Fibroblast of skin of right quadriceps (primary cell): ENCODE measurements at places on chromosomes 2 and 18.

DNA sequence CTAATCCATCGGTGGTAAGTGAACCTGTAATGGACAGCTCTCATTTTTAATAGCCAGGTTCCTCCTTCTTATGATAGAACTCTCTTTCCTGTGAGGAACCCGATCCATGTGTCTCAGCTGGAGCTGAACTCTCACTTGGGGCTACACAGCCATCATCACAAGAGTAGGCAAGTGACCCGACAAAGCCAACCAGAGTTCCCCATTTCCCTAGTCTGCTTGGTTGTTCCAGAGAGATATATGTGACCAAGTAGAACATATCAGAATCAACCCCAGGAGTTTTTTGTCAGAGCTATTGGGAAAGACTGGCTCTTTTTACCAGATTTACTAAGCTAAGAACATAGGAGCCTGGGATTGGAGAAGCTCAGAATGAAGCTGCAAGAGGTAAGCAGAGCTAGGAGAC lies 14.6 kb upstream of the HNRNPLL start:
- DNase-seq, result no peak

DNA sequence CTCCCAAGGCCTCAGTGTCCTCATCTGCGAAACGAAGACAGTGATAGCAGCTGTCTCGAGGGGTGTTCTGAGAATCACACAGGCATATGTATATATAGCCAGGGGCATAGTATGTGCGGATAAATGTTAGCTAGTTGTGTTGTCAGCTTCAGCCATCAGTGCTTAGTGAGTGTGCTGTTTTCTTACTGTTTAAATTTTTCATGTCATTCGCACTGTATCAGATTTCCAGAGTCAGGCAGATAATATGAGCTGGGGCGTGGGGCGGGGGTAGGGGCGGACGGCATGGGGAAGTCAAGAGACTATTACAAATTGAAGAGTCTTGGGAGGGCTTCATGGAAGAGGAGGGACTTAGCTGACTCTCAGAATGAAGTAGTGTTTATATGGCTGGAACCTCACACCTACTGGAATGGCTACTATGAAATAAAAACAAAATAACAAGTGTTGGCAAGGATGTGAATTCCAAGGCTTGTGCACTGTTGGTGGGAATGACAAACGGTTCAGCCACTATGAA lies 7.0 kb downstream of the TRAPPC12 start:
- no peak for DNase-seq

DNA sequence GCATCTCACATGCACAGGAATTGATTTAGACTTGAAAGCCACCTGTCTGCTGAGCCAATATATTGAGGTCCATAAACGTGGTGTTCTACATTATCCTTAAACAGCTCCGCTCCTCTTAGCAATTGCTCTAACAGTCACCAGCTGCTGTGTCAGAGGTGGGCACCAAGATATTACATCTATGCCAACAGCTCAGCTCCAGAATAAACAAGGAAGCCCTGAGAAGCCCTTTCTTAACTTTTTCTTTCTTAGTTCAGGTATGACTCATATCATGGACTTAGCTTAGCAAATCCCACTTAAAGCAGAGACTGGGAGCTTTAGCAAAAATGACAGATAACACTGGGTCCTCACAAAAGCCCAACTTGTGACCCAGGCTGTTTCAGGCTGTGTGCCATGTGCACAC lies 436.6 kb downstream of the IRS1 start:
- peak; percentile 19 for DNase-seq

- no peak for DNase-seq
Observed at GRCh38 chr2:88807237-88807962, 115.9 kb downstream of the RPIA start.

DNA sequence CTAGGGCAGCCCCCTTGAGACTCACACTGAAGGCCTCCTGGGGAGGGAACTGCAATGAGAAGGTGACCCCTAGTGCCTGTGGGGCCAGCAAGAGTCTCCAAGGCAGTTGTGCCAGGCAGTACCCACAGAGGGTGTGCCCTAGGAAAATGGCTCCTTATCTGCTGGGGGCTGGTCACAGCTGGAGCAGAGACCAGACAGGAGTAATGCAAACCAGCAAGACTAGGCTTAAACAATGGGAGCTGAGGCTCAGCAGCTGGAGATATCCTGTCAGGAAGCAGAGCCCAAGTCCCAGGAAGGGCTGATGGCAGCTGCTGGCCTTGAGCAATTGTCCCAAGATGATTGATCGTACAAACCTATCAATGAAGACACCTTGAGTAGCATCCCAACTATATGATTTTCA lies 26.8 kb upstream of the E2F6 start:
- DNase-seq, result no peak

DNA sequence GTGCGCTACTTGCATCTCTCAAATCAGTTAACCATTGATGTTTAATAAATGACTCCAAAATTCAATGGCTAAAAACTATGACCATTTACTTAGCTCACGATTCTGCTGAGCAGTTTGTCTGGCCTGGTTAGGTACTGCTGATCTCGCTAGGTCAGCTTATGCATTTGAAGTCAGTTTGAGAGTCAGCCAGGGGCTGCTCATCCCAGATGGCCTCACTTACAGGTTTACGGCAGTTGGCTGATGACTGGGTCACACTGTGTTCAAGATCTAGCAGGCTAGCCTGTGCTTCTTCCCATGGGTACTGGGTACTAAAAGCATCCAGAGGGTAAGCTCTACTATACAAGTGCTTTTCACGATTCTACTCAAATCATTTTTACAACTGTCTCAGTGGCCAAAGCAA lies 122.1 kb downstream of the DLGAP1 start:
- no peak for DNase-seq

GRCh38 chr2:36569267-36569856 lies 28.6 kb downstream of the FEZ2 start:
- DNase-seq, result no peak

DNA sequence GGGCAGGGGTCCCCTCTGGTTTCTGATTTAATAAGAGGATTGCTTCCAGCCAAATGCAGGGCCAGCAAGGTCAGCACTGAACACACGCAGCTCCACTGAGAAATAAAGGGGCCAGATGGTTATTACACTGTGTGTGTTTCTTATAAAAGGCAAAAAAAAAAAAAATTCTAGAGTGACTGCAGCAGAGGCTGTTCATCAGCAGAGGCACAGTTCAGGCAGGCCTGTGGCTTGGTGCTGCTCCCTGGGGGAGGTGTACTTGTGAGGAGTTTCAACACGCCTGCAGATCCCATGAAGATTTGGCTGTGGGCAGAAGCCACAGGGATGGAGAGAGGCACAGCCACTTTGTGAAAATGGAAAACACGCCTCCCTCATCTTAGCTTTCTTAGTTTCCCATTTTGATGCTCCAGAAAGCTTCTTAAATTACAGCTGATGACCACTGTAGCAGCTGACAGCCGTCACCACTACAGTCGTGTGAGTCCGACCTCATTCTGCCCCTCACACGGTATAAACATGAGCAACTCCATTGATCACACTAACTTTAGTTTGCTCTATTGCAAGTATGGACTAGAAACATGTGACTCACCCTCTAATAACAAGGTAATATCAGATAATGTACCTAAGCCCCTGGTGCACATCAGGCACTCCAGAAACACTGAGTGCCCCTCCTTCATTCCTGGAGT lies 726.5 kb upstream of the RAB6C start:
- no peak for DNase-seq

DNA sequence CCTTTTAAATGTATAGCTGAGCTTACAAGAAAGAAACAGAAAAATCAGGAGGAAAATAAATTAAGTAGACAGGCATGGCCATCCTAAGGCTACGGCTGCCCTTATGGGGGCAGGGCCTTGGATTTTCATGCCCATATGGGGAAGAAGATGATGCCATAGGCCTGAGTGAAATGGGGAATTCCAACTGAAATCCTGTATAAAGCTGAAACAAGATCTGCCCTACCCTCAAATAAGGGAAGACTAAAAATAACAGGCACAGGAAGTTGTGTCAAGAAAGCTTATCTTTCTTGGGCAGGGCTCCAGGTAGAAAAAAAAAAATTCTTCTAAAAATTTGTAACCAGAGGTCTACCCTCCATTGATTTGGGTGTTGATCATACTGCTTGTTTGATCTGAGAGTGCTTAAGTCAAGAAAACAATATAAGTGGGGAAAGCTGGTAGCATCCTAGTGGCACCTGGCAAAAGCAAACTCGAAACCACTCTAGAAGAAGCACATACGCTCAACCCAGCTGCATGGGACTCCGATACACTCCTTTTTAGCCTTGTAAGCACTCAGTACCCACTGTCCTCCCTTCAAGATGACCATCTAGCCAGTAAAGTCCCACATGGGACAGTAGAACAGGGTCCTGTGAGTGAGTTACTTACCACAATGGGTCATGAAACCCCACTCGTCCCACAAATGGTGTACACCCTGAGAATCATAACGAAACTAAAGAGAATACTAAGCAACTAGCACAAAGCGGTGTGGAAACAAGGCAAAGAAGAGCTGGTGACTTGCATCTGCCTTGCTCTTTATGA lies 22.3 kb downstream of the DNAH7 start:
- peak; percentile 9 for DNase-seq
